ENCODE measurements at places on chromosomes 3 and 15.

DNA sequence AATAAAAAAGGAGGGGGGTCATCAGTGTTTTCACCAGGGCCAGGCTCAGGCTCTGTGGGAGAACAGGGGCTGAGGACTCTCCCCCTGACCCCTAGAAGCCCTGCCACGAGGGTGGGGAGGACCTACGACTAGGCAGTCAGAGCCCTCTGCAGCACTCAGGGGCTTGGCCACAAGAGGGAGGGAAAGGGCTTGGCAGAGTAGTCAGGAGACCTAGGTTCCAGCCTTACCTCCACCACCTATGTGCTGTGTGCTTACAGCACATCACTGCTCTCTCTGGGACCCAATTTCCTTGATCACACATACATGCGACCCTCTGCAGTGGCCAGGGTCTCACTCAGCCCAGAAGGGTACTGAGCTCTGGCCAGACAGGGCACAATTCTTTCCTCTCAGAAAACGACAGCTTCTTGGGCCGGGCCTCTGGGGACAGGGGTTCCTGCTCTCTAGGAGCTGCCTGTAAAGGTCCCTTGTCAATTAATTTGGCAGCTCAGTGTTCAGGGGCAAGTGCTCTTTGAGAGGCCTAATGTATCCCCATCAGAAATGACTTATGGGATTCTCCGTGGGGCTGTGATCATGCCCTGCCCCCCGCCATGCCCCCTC is 16.4 kb upstream of the SKIC8 start:
- no peak for DNase-seq

GRCh38 chr3:67947808-67948508 is 293.5 kb upstream of the SUCLG2 start:
- DNase-seq = peak; percentile 25

GRCh38 chr3:183816681-183817510 is 8.5 kb downstream of the MAP6D1 start:
- DNase-seq = no peak

- no peak for DNase-seq
These were observed 7.3 kb downstream of the PLSCR4 start for GRCh38 chr3:146243559-146243958.

- DNase-seq = no peak
These were observed 87.5 kb upstream of the MELTF start for GRCh38 chr3:197117114-197117513.

DNA sequence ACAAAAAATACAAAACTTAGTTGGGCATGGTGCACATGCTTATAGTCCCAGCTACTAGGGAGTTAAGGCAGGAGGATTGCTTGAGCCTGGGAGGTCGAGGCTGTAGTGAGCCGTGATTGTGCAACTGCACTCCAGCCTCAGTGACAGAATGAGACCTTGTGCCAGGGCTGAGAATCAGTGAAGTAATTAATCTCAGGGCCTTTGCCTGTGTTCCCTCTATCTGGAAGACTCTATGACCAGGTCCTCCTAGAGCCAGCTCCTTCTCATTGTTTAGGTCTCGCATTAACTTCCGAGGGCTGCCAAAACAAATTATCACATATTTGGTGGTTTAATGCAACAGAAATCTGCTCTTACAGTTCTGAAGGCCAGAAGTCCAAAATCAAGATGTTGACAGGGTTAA is 41.4 kb upstream of the FLNB start:
- DNase-seq = no peak

DNA sequence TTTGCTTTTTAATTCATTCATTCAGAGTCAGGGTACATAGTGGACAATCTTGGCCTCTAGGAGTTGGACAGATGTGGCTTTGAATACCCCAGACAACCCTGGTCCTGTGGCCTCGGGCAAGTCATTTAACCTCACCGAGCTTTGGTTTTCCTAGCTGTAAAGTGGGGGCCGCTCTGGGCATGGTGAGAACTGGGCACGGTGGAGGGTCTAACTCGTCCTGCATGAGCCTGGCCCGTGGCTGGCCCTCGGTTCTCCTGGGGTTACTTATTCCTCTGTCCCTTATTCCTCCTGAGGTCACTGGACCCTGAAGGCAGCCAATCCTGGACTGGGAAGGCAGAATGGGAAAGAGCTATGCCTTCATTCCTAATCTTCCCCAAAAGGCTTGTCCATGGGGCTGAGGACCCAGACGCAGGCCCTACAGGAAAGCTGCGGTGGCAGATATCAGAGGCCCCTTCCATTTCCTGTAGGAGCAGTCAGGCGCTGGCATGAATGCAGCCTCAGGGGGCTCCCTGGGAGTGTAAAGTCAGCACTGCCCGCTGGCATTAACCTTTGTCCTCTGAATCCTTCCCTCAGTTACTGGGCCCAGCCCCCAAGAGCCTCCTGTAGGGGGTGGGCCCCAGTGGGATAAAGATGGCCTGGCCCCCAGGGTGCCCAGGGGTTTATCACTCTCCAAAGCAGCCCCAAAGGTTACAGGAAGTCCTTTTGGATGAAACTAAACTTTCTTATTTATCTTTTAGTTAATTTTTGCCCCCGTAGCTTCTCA is 17.9 kb upstream of the SEC13 start:
- no peak for DNase-seq

GRCh38 chr3:138019281-138020069 is 9.5 kb downstream of the CLDN18 start:
- DNase-seq = no peak

DNA sequence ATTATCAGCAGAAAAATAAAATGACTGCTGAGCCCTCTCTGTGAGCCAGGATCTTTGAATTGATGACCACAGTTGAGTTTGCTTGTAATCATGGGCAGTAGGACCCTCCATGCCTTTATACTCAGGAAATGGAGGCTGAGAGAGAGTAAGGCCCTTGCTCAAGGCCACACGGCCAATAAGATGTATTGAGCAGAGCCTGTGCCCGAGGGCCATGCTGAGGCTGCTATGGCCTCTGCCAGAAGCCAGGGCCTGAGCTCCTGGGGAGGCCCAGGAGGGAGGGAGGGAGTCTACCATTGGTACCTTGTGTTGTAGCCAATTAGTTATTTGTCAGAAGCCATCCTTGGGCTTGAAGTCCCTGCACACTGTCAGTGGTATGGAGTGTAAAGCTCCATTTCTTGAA is 151.4 kb downstream of the DNAJB8 start:
- DNase-seq = no peak

DNA sequence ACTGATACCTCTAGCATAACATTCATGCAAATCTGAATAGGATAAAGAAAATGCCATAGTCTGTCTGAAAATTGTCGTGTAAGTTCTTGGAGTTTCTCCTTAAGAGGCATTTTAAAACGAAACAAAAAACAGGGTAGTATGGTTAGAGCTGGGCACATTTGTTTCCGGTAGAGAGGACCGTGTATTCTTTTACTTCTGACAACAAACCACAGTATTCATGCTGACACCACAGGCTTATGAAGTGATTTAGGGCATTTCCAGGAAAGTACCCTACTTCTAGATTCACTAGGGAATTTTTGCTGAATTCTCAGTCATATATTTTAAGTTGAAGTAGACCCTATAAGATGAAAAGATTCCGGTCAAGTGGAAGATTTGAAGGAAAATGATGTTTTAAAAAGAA is 541.3 kb downstream of the UNC13C start:
- DNase-seq = no peak

DNA sequence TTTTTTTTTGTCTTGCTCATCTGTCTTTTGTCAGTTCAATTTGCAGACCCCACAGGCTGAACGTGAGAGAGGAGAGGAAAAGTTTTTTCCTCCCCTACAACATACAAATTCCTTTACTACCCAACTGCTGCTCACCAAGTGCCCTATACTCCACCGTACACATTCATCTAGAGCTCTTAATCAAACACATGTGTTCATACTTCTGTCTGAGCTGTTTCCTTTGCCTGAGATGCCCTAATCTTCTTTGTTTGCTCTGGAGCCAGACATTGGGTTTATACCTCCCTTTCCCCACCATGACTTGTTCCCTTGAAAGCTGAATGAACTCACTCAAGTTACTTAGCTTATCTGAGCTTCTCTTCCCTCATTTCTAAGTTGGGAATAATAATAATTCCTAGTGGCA is 122.7 kb upstream of the RASGRP1 start:
- DNase-seq = no peak

DNA sequence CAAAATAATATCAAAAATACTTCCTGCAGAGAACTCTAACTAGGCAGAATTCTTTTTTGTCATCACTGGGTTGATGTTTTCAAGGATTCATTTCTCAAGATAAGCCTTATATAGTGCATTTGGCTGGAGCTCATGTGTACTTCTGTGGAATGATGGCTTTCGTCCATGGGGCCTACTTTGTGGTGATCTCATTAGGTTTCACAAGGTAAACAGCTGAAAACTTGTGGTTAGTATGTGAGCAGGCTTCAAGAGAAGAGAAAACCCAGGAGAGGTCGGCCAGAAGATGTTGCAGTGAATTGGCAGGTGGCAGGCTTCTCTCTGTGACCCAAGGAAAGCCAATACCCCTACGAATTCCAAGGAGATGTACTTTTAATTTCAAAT is 121.4 kb upstream of the PHLDB2 start:
- DNase-seq = no peak

DNA sequence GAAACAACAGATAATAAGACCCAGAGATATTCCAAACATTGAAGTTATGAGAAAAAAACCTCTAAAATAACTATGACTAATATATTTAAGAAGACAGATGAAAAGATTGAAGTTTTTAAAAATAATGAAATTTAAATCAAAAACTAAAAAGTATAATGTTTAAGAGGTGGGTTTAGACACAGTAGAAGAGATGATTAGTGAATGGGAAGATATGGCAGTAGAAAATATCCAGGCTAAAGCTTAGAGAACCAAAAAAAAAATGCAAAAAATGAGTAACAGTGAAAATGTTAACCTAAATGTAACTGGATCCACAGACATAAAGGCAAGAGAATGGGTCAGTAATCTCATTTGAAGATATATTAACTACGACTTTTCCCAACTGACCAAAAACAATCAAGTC is 52.2 kb downstream of the RETNLB start:
- DNase-seq = no peak

DNA sequence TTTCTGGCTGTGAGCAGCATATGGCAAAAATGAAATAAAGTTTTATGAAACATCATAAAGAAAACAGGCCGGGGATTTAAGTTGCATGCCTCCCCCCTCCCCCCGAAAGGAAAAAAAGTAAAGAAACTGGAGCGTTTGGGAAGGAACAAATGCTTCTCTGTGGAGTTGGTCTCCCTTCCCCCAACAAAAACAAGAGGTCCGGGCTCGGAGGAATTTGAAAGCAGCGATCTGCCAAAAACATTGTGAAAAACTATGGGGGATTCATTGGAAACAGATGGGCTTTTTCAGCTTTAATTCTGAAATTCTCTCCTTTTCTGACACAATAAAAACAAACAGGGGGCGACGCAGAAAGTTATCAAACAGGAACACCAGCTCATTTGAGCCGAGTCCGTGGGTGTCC is 17.0 kb downstream of the RGMA start:
- no peak for DNase-seq

GRCh38 chr3:23253214-23253613 is 50.1 kb downstream of the UBE2E2 start:
- DNase-seq = no peak

DNA sequence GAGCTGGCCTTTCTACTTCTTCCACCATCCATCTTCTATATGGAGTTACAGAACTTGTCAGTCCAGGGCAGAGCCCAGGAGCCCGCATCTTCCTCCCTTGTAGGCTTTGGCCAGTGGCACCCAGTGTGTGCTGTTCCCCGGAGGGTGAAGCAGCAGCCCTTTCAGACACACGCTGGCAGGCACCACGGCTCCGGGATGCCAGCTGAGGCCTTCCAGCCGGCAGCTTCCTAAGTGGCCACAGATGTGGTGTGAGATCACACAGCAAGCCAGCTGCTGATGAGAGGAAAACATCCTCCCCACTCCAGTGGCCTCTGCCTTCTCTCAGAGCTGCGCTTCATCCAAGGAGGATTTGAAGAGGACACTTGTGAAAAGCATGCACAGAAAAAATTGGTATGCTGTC is 24.1 kb downstream of the CRABP1 start:
- no peak for DNase-seq

DNA sequence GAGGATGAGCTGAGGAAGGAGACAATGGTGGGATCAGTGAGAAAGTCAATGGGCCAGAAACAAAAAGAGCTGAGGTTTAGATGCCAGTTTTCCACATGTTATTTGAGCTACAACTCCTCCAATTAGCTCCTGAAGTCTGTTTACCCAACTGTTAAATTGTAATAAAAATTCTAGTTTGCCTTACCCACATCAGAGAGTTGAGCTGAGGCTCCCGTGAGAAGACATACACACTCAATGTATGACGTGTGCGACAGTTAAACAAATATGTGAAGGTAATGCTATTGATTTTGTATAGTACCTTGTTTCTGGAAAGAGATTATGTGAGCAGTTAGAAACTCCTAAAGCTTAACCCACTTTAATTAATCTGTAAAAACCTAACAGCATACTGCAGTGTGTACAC is 318.1 kb upstream of the GRM7 start:
- DNase-seq = no peak

- DNase-seq = no peak
These were observed 107.0 kb downstream of the MCTP2 start for GRCh38 chr15:94338243-94338846.

DNA sequence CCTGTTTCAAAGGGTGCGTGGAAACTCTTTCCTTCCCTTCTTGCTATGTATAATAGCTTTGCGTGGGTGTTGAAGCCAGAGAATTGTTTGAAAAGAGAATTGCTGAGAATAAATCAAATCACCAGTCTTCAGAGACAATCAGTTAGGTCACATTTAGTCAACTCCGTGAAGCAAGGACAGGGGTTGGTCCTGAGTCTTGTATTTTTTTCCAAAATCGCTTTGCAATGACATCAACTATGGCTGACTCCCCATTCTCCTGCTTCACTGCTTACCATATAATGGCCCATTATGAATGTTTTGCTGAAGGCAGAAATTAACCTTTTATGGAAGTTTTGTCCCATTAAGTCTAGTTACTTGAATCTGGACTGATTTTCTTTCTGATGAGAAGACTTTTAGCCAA is 852.8 kb downstream of the AGBL1 start:
- no peak for DNase-seq

DNA sequence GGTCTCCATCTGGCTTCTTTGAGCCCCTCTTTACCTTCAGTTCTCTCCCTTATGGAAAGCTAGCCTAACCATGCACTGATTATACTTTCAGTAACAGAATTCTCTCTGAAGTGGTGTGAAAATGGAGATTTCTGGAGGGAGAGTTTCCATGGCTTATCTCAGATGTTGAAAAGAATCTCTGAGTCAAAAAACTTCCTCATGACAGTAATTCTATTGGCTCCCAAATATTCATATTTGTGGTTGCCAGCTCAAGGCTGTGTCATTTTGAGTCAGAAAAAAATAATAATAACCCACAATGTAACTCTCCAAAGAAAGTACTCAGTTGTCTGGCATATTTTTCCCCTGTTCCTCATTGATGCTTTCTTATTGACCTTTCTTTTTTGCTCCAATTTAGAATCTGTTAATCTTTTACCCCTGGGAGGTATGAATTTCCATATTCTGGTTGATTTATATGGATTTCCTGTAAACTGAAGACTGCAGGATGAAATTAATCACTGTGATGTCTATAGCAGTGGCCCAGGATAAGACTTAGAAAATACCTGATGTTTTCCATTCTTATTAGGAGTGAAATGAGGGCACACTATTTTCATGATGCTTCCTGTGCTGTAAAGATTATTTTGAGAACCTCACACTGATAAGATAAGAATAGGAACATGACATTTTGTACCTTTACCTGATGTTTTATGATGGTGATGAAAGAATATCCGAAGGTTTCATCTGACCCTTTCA is 149.5 kb upstream of the EPHA3 start:
- no peak for DNase-seq

- no peak for DNase-seq
These were observed 394.5 kb downstream of the SHQ1 start for GRCh38 chr3:72453706-72454105.
